Activated effector memory CD4-positive, alpha-beta T cell treated with anti-CD3 and anti-CD28 coated beads, Interleukin-2, amount 50 U/mL, for 16 hours (primary cell): ENCODE measurements at places on chromosomes 1 and 21.

- no peak for DNase-seq
These were observed 300.6 kb upstream of the PLXNA2 start for GRCh38 chr1:208544794-208545193.

GRCh38 chr1:223312705-223313414 lies 51.1 kb downstream of the SUSD4 start:
- DNase-seq = no peak

- no peak for DNase-seq
These were observed 22.8 kb downstream of the ATP5PO start for GRCh38 chr21:33892853-33893252.

DNA sequence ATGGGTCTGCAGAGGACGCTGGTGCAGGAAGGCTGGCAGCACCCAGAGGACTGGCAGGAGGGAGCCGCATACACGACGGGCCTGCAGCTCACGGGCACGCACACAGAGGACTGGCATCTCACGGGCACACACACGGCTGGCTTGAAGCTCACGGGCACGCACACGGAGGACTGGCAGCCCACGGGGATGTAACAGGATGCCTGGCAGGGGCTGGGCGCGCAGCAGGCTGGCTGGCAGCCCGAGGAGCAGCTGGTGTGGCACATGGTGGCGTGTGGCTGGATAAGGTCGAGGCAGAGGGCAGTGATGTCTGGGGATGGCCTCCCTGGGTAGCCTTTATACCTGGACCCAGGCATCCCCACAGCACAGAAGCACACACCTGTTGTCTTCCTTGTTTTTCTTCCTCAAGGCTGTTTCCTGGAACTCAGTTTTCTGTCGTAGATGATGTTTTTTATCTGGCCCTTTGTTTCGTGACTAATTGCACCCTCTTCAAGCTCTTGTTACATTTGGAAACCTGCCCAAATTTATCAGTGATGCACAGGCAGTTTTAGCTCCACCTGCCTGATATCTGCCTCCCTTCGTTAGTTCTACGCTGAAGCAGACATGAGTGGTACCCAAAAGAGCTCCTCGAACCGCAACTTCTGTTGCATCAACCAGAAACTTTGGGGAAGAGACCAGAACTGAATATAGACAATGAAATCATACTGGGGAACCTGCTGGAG lies at the start of gene KRTAP12-1:
TSS of gene KRTAP12-1 (minus strand) at position 303 of the 719 bp plus-strand sequence. CDS start at position 263, 40 bp downstream.
- DNase-seq = peak; percentile 43

DNA sequence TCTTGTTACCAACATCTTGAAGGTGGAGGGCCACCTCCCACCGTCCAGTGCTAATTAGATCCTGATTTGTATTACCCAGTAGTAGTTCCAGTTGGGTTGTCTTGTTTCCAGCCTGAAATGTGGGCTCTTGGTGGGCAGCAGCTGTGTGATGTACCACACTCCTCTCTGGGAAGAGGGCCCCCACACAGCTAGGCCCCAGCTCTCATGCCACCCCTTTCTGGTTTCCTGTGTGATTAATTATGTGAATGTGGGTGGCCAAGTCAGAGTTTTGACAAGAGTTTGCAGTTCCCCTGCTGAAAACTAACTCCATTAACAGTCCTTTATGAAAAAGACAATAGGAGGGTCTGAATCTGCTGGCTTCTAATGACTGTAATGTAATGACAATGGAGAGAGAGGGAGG lies 3.8 kb downstream of the HMGB4 start:
- DNase-seq = no peak

DNA sequence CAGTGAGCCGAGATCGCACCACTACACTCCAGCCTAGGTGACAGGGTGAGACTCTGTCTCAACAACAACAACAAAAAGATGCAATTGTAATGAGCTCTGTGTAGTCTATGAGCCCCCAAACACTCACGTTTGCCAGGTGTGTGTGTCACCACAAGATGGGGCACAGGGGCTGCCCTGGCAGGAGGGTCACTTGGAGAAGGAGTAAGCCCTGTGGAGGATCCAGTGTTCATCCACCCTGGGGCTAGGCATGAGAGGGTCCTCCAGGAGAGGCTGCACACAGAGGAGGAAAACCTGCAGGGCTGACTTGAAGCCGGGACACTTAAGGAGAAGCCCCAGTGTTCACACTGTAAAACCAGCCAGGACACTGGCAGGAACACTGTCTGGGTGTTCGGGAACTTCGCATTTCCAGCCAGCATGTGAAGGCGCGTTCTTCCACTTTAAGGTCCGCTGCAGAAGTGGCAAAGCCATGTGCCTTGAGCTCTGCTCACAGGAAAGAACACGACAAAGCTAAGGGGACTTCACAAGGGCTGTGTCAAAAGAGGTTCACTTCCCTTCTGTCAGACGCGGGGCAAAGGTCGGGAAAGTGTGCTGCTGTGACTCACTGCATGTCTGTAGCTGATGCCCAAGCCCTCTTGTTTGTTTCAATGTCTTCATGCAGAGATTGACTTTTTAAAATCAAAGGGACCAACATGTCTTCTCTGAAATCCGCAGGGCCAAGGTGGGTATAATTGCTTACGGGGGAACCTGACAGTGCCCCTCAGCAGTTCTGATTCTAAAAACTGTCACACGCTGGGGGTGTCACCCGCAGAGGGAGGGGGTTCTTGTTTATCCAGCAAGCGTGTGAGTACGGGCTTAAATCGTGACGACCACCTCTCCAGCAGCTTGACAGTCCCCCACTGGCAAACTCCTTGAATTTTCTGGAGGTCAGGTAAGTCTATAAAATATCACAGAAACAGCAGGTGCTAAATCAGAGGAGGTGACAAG lies 102.8 kb downstream of the RIPK4 start:
- no peak for DNase-seq

- DNase-seq = no peak
These were observed 16.5 kb upstream of the BCAS2 start for GRCh38 chr1:114597949-114598348.

DNA sequence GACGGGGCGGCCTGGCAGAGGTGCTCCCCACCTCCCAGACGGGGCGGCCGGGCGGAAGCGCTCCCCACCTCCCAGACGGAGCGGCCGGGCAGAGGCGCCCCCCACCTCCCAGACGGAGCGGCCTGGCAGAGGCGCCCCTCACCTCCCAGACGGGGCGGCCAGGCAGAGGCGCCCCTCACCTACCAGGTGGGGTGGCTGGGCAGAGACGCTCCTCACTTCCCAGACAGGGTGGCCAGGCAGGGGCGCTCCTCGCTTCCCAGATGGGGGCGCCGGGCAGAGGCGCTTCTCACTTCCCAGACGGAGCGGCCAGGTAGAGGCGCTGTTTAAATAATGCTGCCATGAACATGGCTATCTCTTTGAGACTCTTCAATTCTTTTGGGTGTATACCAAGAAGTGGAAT lies 43.7 kb upstream of the ATP6V1G3 start:
- no peak for DNase-seq

DNA sequence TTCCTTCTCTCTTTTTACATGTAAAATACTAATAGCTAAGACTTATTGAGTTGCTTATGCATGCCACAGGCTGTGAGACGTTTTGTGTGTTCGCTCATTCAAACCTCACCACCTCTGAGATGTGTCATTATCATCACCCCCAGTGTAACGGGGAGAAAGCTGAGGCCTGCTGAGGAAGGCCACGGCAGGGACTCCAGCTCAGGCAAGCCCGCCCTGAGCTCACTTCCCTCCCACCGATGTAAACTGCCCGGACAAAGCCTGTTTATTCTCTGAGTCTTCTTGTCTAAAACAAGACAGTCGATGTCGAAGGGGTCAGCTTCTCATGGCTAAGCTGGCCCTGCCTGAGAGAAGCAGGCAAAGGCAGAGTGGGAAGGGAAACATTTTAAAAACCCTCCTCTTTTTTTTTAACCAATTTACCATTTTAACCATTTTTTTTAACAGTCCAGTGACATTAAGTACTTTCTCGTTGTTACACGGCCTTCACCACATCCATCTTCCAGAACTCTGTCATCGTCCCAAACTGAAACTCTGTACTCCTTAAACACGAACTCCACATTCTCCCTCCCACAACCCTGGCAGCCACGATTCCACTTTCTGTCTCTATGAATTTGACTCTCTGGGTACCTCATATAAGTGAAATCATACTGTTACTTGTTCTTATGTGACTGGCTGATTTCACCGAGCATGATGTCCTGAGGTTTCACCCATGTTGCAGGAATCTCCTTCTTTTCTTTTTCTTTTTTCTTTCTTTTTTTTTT lies 204.8 kb upstream of the GALNT2 start:
- DNase-seq = no peak

DNA sequence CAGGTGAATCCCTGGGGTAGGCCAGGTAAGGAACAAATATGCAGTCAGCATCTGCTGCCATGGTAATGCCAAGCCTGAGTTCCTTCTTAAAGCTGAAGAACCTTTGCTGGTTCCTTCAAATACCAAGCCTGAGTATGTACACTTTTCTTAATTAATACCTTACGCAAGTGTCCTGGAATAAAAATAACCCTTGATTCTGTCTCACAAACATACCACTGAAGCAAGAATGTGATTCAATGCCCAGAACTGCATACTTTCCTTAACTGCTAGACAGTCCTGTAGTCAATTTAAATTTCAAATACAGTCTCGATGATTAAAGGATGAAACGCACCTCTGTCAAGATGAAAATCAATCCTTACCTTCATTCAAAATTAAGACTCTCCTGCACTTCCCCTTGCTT lies 634.0 kb upstream of the CHRM3 start:
- no peak for DNase-seq

- no peak for DNase-seq
These were observed 5.5 kb downstream of the GPR137B start for GRCh38 chr1:236147521-236148469.

DNA sequence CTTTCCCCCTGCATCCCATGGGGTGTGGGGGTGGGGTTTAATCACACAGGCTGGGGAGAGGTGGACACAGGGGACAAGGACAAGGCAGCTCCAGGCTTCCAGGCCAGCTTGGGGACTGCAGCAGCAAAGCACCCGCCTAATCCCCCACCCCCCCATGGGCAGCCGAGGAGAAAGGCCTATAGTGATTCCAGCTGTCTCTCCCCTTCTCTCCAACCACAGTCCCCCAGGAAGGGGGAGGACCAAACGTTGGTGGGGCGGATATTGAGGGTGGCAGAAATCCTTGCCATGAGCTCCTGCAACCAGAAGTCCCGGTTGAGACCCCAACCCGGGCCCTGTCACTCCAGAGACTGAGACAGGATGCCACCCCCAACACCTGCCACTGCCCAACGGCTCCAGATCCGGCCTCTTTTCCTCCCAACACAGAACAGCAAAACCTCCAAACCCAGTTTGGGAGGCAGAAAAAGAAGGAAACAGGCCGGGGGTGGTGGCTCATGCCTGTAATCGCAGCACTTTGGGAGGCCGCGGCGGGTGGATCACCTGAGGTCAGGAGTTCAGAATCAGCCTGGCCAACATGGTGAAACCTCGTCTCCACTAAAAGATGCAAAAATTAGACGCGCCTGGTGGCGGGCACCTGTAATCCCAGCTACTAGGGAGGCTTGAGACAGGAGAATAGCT lies 1.7 kb downstream of the EPHA2 start:
- DNase-seq = no peak

- DNase-seq = no peak
These were observed 9.9 kb downstream of the UTP25 start for GRCh38 chr1:209837671-209838070.

DNA sequence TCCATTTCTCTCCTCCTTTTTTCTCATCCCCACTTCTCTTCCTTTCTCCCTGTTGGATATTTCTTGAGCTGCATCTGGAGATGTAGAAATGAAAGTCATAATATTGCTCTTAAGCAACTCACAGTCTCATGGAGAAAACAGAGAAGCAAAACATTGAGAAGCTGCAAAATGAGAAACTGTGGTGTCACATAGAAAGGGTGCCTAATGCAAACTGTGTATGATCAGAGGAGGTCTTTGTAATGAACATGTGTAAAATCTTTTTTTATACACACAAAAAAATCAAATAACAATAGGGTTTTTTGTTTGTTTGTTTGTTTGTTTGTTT lies 11.8 kb upstream of the SLAMF7 start:
- no peak for DNase-seq

DNA sequence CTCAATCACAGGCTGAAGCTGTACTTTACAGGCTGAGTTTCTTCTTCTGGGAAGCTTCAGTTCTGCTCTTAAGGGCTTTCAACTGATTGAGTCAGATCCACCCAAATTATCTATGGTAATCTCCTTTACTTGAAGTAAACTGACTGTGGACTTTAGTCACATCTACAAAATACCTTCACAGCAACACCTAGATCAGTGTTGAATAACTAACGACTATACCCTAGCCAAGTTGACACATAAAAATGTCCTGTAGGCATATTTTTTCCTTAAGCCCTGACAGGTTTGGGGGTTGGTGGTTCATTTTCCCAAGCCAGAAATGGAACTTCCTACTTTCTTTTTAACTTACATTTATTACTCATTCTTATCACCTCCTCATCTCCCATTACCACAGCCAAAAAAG lies 42.9 kb upstream of the PRKACB start:
- DNase-seq = no peak

- no peak for DNase-seq
These were observed 67.9 kb upstream of the ZNF648 start for GRCh38 chr1:182129398-182129797.

- no peak for DNase-seq
These were observed 94.3 kb downstream of the RNF220 start for GRCh38 chr1:44499306-44499705.

GRCh38 chr1:54081306-54082270 lies 28.2 kb downstream of the TCEANC2 start:
- DNase-seq = peak; percentile 83

DNA sequence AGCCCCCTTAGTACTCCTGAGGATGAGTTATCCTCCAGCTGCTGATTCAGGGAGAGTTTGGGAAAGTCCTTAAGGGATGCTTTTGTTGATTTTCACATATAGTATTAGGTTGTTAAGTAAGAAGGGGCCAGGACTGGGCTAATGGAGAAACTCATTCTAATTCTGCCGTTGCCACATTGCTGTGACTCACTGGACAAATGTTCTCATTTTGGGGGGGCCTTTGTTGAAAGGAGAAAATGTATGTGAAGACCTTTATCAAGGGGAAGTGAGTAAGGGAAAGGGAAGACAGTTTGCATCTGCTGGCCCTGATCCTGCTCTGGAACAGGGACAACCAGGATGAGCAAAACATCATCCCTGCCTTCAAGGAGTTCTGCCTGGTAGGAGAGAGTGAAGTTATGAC lies 123.2 kb upstream of the FGGY start:
- no peak for DNase-seq

DNA sequence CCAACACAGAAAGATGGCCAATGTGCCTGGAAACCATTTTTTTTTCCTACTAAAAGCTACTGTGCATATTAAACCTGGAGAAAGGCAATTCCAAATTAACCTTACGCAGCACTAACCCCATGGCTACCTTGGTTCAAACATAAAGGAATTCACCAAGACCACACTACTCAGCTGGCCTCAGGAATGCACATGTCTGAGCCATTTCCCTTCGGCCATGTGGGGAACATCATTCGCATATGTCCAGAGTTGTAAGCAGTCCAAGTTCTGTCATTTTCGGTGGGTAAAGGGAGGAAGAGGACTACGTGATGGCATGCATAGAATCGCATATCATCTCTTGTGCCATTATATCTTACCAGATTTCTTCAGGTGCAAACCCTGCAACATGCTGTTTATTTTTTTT lies 175.4 kb downstream of the NTMT2 start:
- DNase-seq = no peak
